Right atrium auricular region (tissue), 2 donors: ENCODE measurements at places on chromosomes 5 and 9. TPM values are rescaled to one million over a fixed set of nuclear protein-coding genes. Genes with fewer than 3 reads are reported as not detected.

GRCh38 chr5:42636425-42636824 is 120.2 kb upstream of the CCDC152 start:
- DNase-seq = no peak

DNA sequence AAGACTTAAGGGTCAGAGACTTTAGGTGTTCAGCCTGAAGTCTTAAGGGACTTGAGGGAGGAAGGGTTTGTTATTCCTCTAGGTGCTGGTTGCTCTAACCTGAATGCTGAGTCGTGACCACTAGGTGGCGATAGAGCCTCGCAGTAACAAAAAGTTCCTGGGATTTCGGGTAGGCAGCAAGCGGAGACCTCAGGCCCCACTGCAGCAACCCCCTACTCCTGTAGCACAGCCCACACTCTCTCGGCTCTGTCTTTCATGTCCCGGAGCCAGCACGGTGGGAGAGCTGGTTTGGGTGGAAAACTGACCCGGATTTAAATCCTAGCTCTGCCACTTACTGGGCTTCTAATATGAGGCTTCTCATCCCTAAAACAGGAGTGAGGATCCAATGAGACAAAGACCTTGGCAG is 100.3 kb upstream of the PANK3 start:
- peak; percentile 83 for DNase-seq

GRCh38 chr5:147673266-147673665 is 109.3 kb downstream of the JAKMIP2 start:
- no peak for DNase-seq

- no peak for DNase-seq
Observed at GRCh38 chr9:86486891-86487837, 133.0 kb upstream of the TUT7 start.

- DNase-seq = no peak
Observed at GRCh38 chr5:143311428-143311827, 92.1 kb downstream of the NR3C1 start.

- peak; percentile 34 for DNase-seq
Observed at GRCh38 chr9:98568234-98568908, 140.4 kb downstream of the GABBR2 start.

- DNase-seq = no peak
Observed at GRCh38 chr9:17994695-17995425, 416.0 kb downstream of the SH3GL2 start.

DNA sequence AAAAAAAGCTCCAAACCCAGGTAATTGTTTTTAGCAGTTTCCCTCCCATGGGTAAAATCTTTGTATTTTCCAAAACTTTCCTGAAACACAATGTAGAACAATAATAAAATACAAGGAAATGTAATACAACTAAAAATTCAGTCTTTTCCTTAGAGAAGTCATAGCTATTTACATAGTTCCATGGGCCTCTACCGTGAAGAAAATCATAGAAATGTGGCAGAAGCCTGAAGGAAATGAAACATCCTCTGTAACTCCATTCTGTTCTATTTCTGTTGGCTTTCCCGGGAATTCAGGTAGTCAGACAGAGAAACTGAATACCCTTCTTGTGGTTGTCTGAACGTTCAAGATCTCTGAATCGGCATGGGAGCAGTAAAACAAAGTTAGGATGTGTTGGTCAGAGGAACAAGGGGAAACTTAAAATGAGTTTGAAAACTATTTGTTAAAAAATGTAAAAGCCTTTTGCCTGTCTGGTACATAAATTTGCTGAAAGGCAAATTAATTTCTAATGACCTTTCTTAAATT is 202.4 kb upstream of the ZNF608 start:
- no peak for DNase-seq

ORM2 gene
- total RNA-seq = not detected

THBS4 gene
- 8.5 TPM for total RNA-seq

CCDC180 gene
- total RNA-seq = 0.98 TPM
